Activated naive CD4-positive, alpha-beta T cell treated with Interleukin-2 at 50 U/mL for 16 hours (primary cell): ENCODE measurements at places on chromosomes 11 and 22.

DNA sequence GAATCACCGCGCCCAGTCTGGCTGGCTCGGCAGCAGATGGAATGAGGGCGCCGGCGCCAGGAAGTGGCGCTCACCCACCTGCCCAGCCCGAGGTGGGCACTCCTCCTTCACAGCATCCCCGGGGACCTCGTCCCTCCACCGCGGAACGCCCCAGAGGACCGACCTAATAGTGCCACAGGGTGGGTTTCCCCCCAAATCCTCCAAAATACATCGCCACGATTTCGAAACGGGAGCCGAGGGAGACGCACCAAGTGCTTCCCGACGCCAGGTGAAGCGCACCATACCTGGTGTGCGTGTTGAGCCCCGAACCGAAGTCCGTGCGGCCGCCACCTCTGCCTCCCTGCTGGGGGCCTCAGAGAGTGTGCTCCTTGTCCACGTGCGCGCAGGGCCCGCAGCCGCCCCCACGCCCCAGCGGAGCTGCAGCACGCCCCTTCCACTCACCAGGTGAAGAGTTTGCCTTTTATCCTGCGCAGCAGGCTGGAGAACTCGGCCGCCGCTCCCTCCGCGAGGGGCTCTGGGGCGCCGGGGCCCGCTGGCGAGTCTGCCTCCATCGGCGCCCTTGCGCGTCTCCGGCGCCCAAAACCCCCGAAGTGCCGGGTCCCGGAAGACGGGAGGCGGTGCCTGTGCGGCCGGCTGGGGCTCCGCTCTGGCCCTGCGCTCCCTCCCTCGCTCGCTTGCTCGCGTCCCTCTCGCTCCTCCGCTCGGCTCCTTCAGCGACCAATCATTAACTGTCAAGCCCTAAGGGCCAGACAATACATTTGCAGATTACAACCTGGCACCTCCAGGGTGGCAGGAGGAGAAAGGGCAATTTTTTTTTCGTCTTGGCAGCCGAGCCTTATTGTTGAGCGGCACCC, at the start of gene SLC35F2:
TSS of gene SLC35F2 (minus strand) at position 571 of the 854 bp plus-strand sequence. CDS start at position 551, 20 bp downstream.
- peak; percentile 75 for DNase-seq

GRCh38 chr11:75921808-75922207, 106.8 kb downstream of the UVRAG start:
- no peak for DNase-seq

GRCh38 chr11:16347928-16348685, 8.2 kb downstream of the SOX6 start:
- no peak for DNase-seq

DNA sequence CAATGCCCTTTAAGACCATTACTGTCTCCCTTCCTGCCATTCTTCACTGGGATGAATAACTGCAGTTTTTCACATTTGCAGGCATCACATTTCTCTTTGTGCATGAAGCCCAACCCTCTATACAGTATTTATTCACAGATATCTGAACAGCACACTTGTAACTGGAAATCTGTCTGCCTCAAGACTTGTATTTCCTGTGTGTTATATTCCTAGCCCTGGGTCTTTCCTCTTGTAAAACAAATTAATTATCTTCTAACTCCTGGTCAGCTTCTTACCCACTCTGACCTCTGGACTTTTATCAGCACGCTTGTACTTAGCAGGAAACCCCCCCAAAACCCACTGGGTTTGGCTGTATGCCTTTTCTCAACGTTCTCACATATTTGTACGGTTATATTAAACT, 2.0 kb downstream of the CSRP3 start:
- DNase-seq: no peak

DNA sequence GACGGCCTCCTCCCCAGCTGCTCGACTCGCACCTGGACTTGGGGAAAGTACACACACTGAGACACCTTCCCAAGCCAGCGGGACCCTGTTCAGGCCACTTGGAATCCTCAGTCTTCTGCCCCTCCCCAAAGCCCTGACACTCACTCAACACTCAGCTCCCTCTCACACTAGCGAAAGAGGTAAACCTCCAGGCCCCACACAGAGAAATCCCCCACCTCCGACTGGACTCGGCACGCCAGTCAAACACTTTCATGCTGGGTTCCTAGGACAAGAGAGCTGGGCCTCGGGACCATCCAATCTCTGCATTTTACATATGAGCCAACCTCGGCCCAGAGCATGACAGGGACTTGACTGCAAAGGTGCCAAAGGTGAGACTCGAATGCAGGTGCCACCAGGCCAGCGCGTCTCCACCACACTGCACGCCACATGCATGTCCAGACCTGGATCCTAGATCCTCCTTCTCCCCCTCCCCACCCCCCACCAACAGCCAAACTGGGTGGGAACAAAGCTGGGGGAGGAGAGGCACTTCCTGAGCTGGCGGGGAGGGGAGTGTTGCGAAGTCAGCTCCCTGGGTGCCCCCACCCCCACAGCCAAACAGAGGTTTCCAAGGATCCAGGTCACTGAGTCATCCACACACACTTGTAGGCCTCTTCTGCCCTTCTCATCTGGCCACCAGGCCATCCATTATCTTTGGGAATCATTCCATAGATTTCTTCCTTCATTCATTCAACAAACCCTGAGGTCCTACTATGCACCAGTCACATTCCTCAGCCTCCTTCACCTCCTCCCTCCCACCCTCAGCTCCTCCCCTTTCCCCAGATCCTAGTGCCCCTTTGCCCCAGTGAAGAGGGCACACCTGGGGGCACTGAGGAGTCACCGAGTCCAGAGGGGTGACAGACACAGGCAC, 10.7 kb upstream of the CD5 start:
- DNase-seq: peak; percentile 75

GRCh38 chr11:72589802-72590761, 84.1 kb downstream of the PDE2A start:
- peak; percentile 48 for DNase-seq

- DNase-seq: no peak
Measured at GRCh38 chr11:1511937-1512496, 25.4 kb upstream of the MOB2 start.

GRCh38 chr22:44003405-44004103, 20.5 kb upstream of the PARVB start:
- DNase-seq: no peak

GRCh38 chr11:85961930-85962363, 106.8 kb downstream of the CCDC83 start:
- no peak for DNase-seq

- DNase-seq: no peak
Measured at GRCh38 chr22:25651332-25652085, 87.0 kb downstream of the GRK3 start.

GRCh38 chr11:67600324-67601029, 6.3 kb upstream of the NDUFV1 start:
- DNase-seq: no peak

GRCh38 chr11:12871241-12871640, 137.9 kb upstream of the RASSF10 start:
- no peak for DNase-seq

DNA sequence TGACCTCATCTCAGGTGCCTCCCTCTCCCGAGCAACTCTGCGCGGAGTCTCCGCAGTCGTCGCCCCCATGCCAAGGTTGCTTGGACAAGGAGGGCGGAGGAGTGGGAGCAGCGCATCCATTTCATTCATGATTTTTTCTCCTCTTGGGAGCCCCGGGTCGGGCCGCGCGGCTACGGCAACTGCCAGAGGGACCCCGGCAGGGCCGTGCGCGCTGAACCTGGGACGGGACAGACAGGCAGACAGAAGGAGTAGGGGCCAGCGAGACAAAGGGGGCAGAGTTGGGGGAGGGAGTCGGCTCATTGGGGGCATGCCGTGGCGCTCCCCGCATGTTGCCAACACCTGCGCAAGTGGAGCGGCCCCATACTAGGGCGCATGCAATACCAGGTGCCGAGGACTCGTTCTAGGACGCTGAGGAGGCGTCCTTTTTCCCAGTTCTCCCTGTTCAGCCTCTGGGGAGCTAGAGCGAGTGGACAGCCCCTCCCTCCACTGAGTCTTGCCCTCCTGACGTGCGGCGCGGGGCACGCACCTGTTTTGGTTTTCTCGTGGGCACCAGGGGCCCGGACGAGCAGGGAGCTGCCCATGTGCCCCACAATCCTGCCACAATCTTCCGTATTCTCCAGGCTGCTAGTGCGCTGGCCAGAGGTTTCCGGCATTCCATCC, 501 bp upstream of the PTPN5 start:
- no peak for DNase-seq

DNA sequence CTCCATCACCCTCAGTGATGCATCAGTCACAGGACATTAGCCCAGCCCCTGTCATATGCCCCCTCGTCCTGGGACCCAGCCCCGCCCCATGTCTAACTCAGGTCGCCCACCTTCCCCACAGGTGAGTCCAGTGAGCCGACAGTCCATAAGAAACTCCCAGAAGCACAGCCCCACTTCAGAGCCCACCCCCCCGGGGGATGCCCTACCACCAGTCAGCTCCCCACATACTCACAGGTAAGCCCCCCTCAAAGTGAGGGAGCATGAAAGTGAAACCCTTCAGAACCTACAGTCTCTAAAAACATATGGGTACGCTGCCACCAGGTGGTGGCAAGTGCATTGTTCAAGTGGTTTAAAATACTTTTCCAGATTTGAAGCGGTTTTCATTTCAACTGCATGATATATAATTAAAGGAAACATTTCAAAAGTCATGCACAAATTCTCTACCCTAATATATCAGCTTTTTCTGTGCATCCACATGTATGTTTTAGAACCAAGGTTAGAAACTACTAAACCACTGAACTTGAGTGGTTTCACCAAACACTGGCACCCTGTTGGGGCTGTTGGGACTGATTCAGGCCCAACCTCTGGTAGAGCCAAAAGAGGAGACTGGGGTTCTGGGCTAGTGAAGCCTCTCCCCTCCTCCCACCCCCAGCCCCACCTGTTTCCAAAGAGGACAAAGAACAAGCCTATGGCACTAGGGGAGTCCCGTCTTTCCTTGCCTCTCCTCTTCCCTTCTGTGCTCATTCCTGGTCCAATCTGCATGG, 17.3 kb downstream of the EPS8L2 start:
- DNase-seq: peak; percentile 40

- DNase-seq: no peak
Measured at GRCh38 chr11:115539844-115540243, 35.6 kb upstream of the CADM1 start.

GRCh38 chr11:132078264-132079076, 708.1 kb downstream of the NTM start:
- no peak for DNase-seq

GRCh38 chr22:36386351-36386899, 1.3 kb downstream of the MYH9 start:
- DNase-seq: peak; percentile 55

- no peak for DNase-seq
Measured at GRCh38 chr11:57474017-57474802, 13.9 kb downstream of the RTN4RL2 start.

GRCh38 chr11:132862137-132862536, 670.2 kb downstream of the OPCML start:
- DNase-seq: no peak

DNA sequence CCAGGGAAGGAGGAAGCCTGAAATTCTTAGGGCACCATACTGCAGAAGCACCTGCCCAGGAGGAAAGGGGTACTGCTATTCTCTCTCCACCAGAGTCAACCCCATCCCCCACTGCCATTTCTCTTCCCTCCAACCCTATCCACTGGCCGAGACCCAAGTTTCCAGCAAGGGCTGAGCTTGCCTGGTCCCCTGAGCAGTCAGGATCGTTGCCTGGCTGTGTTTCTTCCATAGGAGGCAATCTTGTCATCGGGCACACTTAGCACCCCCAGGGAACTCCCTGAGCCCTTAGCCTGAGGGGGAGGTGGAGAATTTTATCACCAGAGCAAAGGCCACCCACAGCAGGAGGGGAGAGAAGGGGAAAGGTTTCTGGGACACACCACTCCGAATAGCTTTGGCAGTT, 115.8 kb upstream of the NECTIN1 start:
- DNase-seq: no peak

DNA sequence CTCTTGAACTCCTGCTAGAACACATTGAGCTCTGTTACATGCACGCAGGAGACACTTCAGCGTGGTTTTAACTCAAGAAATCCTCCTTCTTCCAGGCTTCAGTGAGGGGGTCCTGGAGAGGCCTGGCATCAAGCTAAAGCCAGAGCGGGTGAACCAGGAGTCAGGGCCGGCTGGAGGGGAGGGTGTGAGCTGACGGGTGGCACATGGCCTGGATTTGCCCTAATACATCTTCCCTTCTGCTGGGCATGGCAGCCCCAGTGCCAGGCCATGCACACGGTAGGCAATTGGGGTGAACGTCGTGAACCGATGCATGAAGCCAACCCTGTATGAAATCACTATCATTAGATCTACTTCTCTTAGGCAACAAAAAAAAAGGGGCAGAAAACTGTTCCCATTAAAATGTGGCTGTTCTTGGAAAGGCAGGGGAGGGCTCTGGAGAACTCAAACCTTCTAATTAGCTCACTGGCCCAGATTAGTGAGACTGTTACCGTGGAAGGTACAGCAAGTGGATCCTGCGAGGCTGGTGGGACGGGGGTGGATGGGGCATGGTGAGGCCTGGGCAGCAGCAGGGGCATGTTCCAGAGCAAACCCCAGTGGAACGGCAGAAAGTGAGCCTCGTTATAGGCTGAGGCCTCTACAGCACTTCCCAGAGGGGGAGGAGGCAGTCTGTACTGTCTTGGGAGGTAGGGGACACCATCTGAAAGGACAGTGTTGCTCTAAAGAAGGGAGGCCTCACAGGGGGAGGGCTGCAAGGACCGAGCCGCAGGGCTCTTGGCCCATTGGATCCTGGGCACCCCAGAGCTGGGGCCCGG, 10.6 kb downstream of the IFT27 start:
- no peak for DNase-seq

GRCh38 chr22:24128631-24129262, 52.5 kb upstream of the SUSD2 start:
- DNase-seq: no peak

DNA sequence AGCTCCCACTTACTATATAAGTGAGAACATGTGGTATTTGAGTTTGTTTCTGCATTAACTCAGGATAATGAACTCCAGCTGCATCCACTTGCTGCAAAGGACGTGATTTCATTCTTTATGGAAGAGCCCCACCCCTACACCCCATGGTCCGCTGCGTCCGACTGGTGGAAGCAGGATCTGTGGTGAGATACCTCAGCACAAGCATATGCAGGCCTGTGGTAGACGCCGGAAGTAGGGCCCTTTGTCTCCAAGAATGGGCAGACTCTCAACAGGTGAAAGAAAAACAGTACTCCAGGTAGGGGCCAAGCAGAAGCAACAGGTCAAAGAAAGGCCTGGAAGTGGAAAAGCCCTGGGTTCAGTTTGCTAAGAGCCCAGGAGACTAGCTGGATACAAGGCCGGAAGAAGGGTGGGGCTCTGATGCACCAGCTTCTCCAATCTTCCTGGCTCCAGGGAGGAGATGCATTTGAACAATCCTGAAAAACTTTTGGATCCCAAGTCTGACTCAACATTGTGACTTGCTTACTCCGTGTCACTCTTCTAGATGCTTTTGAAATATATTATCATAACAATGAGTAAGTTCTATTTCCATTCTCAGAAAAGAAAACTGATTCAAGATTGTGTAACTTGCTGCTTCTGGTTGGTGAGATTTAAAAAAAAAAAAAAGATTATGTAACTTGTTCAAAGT, 30.4 kb downstream of the NEAT1 start:
- DNase-seq: no peak

DNA sequence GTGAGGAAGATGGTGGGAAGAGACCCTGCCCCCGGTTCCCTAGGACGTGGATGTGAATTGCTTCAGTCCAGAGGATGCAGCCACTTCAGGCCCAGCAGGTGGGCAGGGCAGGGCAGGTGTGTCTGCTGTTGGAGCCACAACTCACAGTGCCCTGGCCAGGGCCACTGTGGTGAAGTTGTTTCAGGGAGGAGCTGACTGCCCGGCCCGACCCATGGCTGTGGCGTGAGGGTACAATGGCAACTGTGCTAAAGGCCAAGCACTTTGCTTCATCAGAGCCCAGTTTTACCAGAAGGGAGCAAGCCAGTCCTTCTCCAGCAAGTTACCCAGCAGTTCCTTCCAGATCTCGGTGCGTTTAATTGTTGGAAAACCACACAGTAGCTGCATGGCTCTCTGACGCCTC, 1174.4 kb downstream of the BRD1 start:
- DNase-seq: no peak

GRCh38 chr11:117303101-117303500, 12.0 kb downstream of the BACE1-AS start:
- DNase-seq: no peak
